Effector memory CD8-positive, alpha-beta T cell (primary cell): ENCODE measurements at places on chromosomes 12 and 14.

GRCh38 chr12:70796989-70797388 is 123.5 kb downstream of the PTPRR start:
- no peak for DNase-seq

- DNase-seq: no peak
Measured at GRCh38 chr14:71240866-71241520, 333.7 kb downstream of the PCNX1 start.

- no peak for DNase-seq
Measured at GRCh38 chr14:91554535-91555332, 44.6 kb upstream of the PPP4R3A start.

GRCh38 chr14:51396222-51396815 is 156.3 kb downstream of the TMX1 start:
- DNase-seq: no peak

DNA sequence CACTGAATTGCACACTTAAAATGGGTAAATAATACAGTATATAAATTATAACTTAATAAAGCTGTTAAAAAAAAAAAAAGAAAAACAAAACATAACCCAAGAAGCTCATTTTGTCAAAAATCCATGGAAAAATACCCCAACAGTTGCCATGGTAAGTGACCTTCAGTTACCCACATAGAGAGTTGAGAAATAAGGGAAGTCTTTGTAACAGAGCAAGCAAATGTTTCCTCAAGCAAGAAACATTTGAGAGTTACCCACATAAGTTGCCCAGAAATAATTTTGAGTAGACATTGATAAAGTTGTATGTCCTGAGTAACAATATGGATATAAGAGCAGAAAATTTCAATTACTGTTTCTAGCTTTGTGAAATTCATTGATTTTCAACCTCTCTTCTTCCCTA is 227.4 kb downstream of the CCDC59 start:
- DNase-seq: no peak

- no peak for DNase-seq
Measured at GRCh38 chr12:64428956-64429355, 23.0 kb upstream of the TBK1 start.

- no peak for DNase-seq
Measured at GRCh38 chr14:45906257-45906656, 653.3 kb upstream of the MIS18BP1 start.

DNA sequence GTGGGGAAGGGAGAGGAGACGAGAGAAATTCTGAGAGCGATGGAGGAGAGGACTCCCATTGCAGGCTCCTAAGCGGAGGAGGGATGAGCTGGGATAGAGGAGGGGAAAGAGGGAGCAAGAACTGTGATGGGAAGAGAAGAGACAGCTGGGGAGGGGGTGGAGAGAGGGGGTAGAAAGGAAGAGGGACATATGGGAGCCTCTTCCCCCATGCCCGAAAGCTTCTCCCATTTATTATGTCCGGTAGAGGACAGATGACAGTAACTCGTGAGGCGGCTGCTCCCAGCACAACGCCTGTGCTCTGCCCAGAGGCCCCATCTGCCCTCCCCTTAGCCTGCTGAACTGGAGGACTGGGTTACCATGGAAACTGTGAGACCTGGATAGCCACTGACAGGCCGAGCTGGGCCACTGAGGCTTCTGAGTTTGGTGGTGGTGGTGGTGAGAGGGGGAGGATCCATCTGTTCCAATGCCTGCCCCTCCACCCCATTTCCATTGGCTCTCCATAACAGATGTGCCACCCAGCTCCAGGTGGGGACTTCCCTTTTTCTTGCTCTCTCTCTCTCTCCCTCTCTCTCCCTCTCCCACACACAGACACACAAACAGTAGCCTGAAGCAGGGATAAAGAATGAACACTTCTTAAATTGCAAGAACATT is 8.3 kb downstream of the CPNE6 start:
- no peak for DNase-seq

DNA sequence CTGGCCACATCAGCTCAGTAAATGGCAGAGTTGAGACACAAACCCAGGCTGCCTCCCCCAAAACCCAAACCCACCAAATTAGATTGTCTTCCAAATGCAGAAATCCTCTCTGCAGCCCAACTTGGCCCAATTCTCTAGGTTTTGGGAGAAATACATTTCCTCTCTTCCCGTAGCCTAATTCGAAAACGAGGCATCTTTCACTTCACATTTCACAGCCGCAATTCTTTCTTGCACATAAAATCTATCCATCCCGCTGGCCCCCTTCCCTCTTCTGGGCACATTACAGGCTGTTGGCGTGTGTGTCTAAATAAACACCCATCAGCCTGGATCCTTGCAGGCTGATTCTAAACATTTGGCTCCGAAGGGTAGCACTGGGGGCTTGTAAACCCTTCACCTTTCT is 83.8 kb upstream of the VRK1 start:
- no peak for DNase-seq

DNA sequence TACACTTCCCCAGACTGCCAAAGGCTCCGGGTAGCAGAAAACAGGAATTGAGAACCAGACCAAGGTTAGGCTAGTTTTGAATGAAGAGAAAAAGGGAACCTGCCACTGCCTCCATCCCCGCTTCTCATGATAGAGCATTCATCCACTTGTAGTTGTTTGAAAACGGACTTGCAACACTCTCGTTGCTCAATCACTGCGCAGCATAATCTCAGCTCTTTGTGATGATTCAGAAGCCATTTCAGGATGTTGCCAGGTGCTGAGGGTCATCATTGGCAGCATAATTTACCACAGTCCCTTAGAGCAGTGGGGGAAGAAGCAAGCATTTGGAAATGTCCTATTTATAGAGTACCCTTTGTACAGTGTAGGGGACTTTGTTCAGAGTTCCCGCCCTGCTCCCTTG is 25.6 kb downstream of the KCNK13 start:
- DNase-seq: no peak

- no peak for DNase-seq
Measured at GRCh38 chr14:53055003-53055402, 98.1 kb downstream of the DDHD1 start.

GRCh38 chr12:131101703-131102492 is 148.2 kb downstream of the ADGRD1 start:
- no peak for DNase-seq

DNA sequence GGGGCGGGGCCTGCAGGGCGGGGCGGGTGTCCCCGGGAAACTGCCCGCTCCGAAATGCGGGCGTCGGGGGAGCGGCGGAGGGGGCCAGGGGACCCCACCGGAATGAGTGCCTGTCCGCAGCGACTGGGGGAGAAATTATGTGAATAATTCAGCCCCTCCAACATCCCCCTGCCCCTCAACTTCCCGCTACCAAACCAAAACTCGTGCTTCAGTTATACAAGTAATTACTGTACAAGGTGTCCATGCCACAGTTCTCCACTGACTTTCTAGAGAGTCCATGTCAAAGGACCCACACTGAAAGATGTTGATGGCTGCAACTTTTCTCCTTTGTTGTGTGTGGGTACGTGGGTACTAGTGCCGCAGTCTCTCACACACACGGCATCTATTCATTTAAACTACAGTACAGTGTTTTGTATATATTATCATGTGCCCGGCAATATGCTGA is 414 bp upstream of the CDK17 start:
- no peak for DNase-seq

DNA sequence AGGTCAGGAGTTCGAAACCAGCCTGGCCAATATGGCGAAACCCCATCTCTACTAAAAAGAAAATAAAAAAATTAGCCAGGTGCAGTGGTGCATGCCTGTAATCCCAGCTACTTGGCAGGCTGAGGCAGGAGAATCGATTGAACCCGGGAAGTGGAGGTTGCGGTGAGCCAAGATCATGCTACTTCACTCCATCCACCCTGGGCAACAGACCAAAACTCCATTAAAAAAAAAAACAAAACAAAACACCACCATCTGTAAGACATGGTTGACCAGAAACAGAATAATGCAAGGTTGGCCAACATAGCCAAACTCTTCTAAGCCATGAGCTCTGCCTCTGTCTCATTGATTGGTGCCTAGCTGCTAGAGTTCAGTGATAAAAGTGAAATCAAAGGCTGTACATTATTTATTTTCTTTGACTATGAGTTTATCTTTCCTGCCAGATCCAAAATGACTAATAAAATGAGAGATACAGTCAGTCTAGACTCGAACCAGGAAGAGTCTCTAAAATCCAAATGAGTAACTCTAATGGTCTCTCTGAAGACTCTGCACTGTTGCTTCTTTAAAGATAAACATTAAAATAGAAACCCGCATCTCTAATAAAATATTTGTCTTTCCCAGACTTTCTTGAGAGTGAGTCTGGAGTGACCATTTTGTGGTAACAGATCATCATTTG is 404.7 kb downstream of the DAD1 start:
- no peak for DNase-seq

DNA sequence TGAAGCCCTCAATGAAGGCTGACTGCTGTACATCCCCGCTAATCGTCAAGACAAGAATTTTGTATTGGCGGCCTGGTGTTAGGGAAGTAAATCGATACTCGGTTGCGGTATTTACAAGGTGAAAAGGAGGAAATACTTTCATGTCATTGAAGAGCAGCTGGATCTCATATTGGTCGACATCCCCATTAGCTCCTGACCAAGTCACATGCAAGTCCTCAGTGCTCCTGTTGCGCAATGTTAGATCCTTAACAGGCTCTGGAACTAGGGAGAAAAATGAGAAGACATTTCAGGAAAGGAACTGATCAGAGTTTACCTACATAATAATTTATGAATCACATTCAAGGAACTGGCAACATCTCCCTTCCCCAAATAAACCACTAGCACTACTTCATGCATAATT is 66.2 kb downstream of the PTPRB start:
- DNase-seq: no peak

DNA sequence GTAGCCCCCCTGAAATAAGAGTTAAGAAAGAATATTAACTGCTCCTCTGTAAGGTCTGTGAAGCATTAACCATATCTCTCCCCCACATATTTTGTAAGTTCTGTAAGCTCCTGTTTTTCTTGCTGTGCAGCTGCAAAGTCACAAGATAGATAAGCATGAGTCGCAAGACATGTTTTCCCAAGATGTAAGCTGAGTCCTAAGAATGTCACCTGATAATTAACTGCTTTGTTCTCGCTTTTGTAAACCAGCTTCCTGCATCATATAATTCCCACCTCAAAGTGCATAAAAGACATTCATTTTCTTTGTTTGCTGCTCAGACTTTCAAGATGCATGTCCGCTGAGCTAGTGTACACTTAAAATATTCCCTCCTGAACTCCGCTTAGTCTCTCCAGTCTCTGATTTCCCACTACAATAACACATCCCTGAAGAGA is 27.0 kb upstream of the PHC1 start:
- no peak for DNase-seq

DNA sequence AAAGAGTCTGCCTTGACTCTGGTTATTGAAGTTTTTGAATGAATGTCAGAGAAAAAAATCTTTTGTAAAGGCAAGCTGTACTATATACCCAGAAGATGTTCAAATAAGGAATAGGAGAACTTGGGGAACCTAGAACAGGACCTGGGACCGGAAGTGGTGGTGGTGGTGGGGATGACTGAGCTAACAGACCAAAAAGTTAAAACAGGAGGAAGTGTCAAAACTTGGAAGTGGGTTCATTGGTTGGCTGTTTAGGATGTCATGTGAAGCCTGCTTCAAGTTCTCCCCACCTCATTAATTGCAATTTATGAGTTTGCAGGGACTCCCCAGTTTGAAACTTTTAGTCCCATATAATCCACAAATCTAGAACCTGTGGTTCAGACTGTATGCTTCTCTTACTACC is 26.2 kb downstream of the PLXNC1 start:
- DNase-seq: no peak

DNA sequence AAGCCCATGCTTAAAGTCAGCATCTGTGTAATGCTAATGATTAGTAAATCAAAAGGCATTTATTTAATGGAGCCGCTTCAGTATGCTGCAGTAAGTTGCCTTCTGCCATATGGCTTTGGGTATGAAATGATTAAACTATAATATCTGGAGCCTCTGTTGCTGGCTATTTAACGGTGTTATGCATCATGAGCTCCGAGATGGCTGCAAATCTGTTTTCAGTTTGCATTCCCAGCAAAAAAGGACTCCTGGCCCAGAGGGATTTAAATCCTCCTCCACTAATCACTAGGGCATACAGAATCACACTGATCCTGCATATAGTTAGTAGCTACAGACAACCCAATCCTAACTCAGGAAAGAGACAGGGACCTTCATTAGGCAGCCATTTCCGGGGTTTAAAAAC is 171.5 kb upstream of the EEA1 start:
- no peak for DNase-seq

DNA sequence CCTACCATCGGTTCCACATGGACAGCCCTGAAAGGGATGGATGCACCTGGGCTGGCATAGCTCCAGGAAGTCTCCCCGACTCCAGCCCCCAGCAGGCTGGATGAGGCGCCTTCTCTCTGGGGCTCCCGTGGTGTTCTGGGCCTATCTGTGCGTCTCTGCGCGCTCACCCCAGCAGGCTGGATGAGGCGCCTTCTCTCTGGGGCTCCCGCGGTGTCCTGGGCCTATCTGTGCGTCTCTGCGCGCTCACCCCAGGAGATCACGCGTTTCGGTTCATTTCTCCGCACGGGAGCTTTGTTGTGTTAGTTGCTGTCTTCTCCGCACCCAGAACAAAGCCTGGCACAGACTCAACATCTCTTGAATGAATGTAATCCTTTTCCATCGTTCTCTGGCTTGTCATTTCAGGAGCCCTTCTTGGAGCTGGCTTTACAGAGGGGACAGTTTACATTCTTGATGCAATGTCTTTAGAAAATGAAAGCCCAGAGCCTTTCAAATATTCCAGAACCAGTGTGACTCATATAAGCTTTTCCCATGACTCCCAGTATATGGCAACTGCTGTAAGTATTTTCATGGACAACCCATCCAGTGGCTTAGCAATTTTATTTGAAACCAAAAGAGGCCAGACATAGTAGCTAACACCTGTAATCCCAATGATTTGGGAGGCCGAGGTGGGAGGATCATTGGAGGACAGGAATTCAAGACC is 40.3 kb downstream of the CFAP251 start:
- no peak for DNase-seq

- DNase-seq: no peak
Measured at GRCh38 chr14:70188322-70188658, 461 bp downstream of the SLC8A3 start.

DNA sequence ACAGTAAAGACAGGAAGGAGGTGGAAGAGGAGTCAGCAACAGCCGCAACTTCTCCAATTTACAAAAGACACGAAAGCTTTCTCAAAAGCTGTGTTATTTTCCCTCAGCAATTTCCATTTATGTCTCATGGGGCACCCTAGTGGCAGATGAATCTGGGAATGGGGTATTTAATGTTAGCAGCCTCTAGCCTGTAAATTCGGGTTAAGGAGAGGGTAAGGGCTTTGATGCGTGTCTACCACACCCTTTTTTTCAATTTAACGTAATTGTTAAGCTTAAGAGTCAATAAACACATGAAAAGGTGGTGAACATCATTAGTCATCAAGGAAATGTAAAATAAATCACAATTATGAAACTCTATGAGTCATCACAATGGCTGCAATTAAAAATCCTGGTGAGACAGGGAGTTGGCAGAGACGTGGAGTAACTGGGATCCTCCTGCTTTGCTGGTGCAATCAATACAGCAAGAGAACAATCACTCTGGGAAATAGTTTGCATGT is 986.4 kb downstream of the AACS start:
- DNase-seq: no peak

GRCh38 chr12:46786774-46787173 is 39.0 kb downstream of the SLC38A4 start:
- no peak for DNase-seq

GRCh38 chr14:95496111-95496681 is 20.3 kb downstream of the SYNE3 start:
- DNase-seq: no peak

GRCh38 chr12:78645956-78646355 is 218.6 kb upstream of the SYT1 start:
- DNase-seq: no peak
